CD4-positive, alpha-beta memory T cell (primary cell): ENCODE measurements at places on chromosomes 7 and 10.

DNA sequence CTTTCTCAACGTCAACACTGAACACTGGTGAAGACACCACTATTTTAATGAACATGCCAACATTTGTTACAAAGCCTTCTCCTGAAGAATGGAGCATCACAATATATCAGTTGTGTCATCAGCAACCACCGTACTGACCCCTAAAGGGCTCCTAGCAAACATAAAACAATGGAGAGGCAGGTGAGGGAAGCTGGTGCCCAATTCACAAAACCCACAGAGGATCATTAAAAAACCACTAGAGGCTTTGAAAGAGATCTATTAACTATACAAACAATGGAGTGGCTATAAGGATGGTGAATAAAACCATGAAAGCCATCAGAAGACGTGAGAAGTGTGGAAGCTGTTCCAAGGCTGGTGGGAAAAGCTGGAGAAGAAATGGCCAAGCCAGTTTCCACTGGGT is 150.8 kb downstream of the FAM107B start:
- no peak for DNase-seq

- no peak for DNase-seq
These were observed 276.5 kb downstream of the MAGI2 start for GRCh38 chr7:79176859-79177477.

- DNase-seq = peak; percentile 4
These were observed 59.6 kb upstream of the CAPZA2 start for GRCh38 chr7:116802746-116803152.

DNA sequence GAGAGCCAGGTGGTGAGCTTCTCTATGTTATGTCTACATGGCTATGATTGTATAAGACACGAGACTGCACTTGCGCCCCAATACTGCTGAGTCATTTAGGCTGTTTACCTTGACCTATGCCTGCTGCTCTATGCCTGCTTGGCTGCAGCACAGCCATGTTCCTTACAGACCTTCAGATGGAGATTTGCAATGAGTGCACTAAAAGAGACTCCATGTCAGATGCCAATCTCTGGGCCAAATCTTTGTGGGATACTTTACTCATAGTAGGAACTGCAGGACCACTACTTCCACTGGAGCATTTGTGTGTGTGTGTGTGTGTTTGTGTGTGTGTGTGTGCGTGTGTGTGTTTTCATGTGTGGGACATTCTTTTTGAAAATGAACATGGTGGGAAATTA is 50.0 kb upstream of the KMT2E start:
- DNase-seq = no peak

- DNase-seq = no peak
These were observed 326.3 kb downstream of the ABCA13 start for GRCh38 chr7:48497521-48497920.

- no peak for DNase-seq
These were observed 19.1 kb downstream of the TECTB start for GRCh38 chr10:112302335-112302734.
